ENCODE measurements at places on chromosomes 3 and 15.

- no peak for DNase-seq
These were observed 965.8 kb downstream of the ROBO1 start for GRCh38 chr3:78801926-78802561.

- DNase-seq, result no peak
These were observed 51.0 kb upstream of the SPSB4 start for GRCh38 chr3:141000027-141000663.

GRCh38 chr3:55169608-55170072, 241.8 kb upstream of the LRTM1 start:
- DNase-seq, result no peak

DNA sequence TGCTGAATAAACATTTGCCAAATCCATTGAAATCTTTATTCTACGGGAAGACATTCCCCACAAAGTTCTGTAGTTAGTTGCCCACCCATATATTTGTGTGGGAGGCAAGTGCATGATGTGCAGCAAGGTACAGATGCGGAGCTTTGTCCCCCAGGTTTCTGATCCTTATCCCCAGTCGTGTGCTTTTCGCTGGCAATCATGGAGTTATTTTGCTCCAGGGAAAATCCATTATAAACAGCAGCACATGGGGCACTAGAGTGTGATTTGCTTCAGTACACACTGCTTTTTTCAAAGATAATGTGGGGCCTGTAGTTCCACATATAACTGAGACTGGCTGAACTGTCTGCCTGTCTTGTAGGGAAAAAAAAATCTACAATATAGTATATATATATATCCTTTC, 132.1 kb downstream of the FEZF2 start:
- DNase-seq, result no peak

Data from stimulated activated CD4-positive, alpha-beta T cell treated with anti-CD3 and anti-CD28 coated beads, Interleukin-2, amount 100 ng/mL, for 4 hours (primary cell).